Activated CD4-positive, alpha-beta T cell treated with anti-CD3 and anti-CD28 coated beads, Interleukin-10, Interleukin-2, amounts not matched to agents 100 ng/mL and 50 ng/mL, durations not matched to agents 16 hours and 8 hours (primary cell): ENCODE measurements at places on chromosomes 1 and 21.

DNA sequence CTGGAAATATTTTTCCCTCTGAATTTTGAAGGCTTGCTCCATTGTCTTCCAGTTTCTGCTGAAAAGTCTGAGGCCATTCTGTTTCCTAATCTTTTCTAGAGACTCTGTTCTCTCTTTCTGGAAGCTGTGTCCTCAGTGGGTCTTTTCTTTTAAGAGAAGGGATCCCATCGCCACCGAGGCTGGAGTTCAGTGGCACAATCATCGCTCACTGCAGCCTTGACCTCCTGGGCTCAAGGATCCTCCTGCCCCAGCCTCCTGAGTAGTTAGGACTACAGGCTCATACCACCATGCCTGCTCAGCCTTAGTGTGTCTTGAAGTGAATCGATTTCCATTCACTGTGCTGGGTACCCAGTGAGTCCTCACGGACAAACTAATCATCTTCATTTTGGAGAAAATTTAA, 9.6 kb upstream of the LRP8 start:
- no peak for DNase-seq

GRCh38 chr1:60129911-60130310, 56.3 kb upstream of the C1orf87 start:
- DNase-seq, result no peak

GRCh38 chr1:197561041-197561440, 214.2 kb downstream of the DENND1B start:
- no peak for DNase-seq

GRCh38 chr1:202207292-202207691, 13.7 kb downstream of the LGR6 start:
- no peak for DNase-seq

- peak; percentile 4 for DNase-seq
Observed at GRCh38 chr1:98923667-98924066, 81.0 kb downstream of the PLPPR5 start.

DNA sequence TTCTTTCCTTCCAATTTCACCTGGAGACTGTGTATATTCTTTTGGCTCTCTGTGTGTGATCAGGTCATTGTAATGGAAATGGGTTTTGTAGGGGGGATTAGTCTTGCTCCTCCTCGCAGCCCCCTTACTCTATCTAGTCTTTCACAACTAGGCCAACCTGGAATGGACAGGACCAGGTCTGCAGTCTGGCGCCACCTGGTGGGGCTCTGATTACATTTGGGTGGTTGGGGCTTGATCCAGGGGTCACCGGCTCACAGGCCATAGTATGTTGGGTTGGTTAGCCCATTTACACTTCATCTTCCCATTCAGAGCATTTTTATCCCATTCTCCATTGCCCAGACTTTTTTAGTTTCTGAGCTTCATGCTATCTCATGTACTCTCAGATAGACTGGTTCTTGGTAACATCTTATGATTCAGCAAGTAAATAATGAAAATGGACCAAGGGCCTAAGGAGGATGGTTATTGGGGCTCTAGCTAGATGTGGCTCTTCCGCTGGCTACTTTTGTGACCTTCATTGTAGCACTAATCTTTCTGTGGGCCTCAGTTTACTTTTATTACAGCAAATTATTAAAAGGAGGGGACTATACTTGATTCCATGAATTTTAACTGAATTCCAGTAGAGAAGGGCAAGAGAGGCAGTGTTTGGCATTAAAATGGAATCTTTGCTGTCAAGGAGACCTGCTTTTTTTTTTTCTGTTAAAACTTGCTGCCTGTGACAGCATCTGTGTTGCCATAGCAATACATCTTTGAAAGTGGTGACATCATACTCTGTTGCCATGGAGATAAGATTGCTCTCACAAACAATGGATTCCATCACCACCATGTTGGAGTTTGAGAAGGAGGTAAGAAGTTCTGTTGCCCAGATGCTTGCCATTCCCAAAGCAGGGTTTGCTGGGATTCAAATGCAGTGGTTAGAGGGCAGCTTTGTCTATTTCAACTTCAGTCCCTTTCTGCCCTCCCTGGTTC, 150.1 kb downstream of the PLXNA2 start:
- DNase-seq, result peak; percentile 63

GRCh38 chr1:184859381-184860105, 104.9 kb upstream of the EDEM3 start:
- no peak for DNase-seq

DNA sequence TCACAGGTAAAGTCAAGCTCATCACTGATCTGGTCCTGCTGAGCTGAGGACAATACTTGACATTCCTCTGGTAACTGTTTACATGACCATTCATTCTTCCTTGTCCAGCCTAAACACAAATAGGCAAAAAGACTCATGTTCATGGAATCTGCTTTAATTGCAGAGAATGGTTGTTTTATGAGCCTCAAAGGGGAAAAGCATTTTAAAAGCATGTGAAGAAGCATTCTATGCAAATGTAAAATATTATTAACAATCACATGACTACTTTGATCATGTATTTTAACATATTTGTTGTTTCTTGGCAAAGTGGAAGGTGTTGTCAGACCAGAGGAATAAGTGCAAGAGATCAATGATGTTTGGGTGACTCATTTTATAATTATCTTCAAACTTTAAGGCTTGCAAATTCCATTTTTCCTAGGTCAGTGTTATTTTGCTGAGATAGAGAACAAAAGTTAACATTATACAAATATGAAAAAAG, 133.7 kb downstream of the RUNX1 start:
- DNase-seq, result no peak

- no peak for DNase-seq
Observed at GRCh38 chr1:85137660-85138059, 63.2 kb downstream of the SYDE2 start.

GRCh38 chr1:66282891-66283621, 250.9 kb upstream of the SGIP1 start:
- DNase-seq, result no peak

- DNase-seq, result no peak
Observed at GRCh38 chr1:61071205-61072130, 10.9 kb upstream of the NFIA start.

DNA sequence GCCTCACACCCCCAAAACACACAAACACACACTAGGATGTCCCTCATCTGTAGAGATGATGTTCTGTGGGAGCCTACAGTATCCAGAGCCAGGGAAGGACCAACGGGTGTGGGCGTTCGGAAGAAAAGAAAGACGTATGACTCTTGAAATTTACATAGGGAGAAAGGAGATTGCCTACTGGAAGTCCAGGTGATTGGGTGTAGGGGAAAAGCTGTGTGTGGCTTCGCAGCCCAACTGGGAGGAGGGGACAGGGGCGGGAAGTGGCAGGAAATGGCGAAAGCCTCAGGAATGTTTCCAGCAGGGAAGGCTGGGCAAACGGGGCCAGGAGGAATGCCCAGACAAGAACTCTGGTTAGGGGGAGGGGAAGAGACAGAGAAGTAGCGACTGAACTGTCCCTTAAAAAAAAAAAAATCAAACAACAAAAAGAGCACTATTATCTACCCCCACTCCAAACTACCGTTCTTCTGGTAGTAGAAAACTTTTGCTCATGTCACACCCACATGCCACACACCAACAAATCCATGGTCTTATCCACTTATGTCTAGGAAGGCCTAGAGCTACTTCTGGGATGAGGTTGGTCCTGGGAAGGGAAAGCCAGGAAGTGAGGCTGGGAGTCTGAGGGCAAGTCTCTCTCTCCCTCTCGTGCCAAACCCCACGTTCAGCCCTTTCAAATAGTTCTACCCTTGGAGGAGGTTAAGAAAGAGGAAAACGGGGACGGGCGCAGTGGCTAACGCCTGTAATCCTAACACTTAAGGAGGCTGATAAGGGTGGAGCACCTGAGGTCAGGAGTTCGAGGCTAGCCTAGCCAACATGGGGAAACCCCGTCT, 1.8 kb upstream of the CKS1B start:
- no peak for DNase-seq

GRCh38 chr1:209854196-209854595, 26.4 kb downstream of the UTP25 start:
- DNase-seq, result no peak

DNA sequence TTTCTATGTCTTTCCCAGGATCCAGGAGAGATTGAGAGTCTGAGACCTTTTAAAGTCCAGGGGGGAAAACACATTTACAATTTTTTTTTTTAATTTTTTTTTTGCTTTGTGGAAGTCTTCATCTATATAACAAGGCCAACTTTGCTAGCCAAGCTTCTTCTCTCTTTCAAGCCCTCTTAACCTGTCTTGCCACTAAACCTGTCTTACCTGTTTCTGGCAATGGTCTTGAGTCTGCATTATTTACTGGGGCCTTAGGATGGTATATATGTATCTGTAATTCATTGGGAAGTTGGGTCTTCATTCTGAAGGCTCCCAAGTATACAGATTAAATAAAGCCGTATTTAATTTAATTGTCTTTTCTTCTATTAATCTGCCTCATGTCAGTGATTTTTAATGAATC, 750.9 kb upstream of the B3GALT2 start:
- no peak for DNase-seq

- DNase-seq, result no peak
Observed at GRCh38 chr1:156108057-156108456, 6.5 kb upstream of the LMNA start.

DNA sequence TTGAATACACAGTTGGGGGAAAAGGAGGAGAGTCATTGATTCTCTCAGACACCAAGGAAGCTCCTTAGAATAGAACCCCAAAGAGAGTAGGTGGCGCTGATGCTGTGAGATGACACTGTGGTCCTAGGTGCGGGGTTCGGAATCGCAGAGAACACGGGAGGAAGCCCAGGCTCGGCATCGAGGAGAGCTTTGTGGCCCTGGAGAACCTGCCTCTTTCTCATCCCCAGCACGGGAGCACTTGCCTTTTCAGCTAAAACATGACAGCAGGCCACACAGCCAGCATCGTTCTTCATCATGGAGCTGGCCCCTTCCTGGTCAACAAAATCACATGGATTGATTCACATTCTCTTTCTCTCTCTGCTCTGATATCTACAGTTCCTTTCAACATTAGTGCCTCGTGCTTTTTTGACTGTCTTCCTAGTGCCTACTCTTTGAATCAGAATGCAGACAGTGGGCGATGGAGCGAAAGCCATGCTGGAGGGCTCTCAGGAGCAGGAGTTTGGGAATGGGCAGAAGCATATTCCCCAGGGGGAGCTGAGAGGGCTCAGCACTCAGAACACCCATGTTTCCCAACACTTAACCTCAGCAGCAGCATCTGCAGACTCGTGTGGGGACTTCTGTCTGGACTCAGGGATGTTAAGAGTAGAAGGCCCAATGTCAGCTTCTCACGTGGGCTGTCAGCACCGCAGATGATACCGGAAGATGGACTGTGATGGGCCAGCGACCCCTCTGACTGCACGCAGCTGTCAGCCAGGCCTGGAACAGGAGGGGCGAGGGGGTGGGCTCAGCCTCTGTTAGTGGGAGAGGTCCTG, 539.4 kb downstream of the KIF26B start:
- no peak for DNase-seq

DNA sequence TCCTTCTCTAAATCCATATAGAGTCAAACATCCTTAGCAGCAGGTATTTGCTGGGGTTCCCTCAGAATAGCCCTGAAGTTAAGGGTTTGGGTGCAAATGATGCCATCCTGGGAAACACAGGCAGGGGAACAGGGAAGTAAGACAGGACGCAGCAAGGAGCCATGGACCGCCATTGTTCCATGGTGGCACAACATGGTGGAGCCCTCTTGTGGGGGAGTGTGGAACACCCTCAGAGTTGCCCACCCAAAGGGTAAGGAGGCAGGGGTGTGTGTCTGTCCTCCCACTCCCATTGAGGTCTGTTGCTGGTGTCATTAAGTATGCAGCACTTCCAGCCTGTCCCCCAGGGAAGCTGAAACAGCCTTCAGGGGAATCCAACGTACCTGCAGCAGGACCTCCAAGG, 20.4 kb upstream of the RCAN1 start:
- no peak for DNase-seq

DNA sequence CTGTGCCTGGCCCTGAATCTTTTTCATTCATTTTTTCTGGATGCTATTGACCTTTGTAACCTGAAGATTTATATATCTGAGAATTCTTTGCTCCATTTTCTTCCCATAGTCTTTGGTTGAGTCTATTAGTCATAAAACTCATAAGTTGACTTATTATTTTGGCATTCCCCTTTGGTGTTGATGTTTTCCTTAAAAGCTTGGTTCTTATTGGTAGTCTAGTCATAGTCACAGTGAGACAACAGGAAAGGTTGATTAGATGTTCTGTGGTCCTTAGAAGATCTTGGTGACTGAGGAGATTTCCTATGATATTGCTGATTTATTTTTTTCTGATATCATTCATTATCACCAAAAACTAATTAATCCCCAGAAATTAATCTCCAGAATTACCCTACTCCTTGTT, 86.2 kb downstream of the PTPRC start:
- DNase-seq, result no peak

GRCh38 chr1:189803364-189803763, 674.3 kb downstream of the BRINP3 start:
- no peak for DNase-seq

GRCh38 chr21:39660191-39660980, 47.6 kb downstream of the B3GALT5 start:
- no peak for DNase-seq

GRCh38 chr1:6490181-6491080, 1.0 kb downstream of the PLEKHG5 start:
- peak; percentile 78 for DNase-seq

DNA sequence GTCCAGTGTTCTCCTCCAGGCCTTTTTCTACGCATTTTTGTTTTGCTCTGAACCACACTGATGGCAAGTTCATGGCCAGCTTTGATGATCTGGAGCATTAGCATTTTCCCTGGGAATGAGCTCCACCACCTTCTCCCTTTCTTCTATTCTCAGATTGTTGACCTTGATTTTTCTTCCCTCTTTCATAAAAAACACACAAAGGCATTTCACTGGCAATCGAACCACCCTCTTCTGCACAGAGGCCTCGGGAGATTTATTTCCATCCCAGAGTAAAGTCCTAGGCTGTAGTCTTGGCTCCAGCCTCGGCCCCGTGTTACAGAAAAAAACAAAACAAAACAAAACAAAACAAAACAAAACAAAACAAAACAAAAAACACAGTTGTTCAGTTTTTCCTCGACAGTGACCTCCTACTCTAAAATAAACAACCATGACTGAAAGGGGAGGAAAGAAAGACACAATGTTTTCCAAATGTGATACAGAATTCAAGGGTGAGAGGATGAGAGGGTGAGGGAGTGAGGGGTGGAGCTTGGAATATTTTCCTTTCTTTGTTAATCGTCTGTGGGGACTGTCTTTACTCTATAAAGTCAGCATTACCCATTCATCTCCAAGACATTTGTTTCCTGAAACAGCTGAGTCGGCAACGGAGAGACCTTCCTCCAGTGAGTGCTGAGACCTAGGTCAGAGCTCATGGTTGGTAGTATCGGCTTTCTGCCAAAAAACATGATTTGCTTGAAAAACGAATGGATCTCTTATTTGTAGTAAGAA, 29.8 kb upstream of the RNF186 start:
- no peak for DNase-seq

GRCh38 chr21:42233067-42233961, 14.4 kb downstream of the ABCG1 start:
- peak; percentile 87 for DNase-seq

DNA sequence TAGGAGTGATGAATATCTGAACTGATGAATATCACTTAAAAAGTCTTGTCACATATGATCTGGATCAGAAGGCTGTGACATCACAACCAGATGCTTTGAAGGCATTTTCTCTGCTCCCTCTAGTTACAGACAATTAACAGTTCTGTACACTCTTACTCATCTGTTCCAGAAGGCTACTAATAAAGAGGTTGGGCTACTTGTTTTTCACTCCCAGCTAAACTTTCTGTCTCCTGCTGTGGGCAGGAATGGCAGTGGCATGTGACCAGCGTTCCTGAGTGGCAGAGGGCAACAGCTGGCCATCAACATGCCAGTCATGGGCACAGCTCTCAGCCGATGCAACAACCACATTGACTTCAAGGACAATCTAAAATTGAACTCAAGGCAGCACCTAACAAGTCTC, 66.7 kb downstream of the SLC45A1 start:
- DNase-seq, result no peak

- no peak for DNase-seq
Observed at GRCh38 chr1:197235355-197235754, 32.7 kb upstream of the CRB1 start.
